ELR (cell line): ENCODE measurements at places on chromosomes 16 and 17.

GRCh38 chr16:1002399-1003166, 21.0 kb downstream of the SOX8 start:
- peak; percentile 66 for DNase-seq

GRCh38 chr17:44900894-44901293, 1.6 kb upstream of the EFTUD2 start:
- DNase-seq, result peak; percentile 85

DNA sequence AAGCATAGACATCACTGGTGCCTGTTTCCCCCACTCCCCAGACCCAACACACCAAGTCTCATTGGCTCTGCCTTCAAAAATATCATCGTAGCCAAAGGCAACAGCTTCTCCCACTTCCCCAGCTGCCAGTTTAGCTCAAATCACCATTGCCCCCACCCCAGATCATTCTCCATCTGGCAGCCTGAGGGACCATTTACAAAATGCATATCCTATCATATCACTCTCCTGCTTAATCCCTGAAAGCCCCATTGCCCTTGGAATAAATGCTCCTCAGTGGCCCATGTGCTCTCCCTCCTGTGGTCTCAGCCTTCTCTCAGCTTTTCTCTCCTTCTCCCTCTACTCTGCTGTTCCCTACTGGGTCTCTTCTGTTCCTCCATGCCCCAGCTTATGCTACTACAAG, 68.3 kb downstream of the CACNG3 start:
- no peak for DNase-seq

GRCh38 chr17:51461578-51462004, 201.2 kb downstream of the UTP18 start:
- DNase-seq, result peak; percentile 81

GRCh38 chr16:53580038-53580802, 77.2 kb upstream of the AKTIP start:
- no peak for DNase-seq
